ENCODE measurements at places on chromosomes 11 and 22.

- no peak for DNase-seq
Observed at GRCh38 chr11:88042238-88042637, 133.0 kb downstream of the RAB38 start.

DNA sequence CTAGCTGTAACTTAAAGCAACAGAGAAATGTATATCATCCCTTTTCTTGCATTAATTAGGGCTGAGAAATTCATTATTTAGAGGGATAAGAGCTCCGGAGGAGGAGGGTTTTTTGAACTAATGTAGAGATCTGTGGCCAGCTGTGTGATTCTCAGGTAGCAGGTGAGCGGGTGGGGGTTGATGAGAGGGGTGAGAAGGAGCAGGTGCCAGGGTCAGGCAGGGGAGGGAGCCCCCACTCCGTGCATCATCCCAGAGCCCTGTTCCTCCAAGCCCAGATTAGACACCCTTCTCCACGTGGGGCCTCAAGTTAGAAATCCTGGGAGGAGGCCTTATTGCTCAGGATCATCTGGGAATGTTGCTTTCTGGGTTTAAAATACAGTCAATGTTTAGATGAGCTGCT, 24.9 kb downstream of the ZBTB16 start:
- no peak for DNase-seq

DNA sequence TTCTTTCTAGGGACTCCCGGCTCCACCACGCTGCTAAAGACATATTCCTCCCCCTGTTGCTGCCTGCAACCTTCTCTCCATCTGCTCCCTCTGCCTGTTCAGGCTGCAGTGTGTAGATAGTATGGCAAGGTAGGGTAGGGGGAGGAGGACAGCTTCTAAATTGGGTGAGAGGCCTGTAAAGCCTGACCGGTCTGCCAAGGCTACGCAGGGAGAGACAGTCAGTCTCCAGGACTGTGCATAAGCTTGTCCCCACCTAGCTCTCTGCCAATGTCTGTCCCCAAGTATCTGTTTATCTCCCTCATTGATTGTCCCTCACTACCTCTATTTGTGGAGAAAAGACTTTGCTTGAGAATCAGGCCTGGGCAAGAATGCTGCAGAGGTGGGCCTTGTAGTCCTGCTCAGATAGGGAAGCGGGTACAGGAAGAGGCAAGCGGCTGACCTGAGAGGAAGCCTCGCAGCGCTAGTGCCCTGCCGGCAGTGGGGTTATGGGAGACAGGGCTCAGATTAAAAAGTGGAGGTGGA, 871 bp upstream of the SEZ6L start:
- no peak for DNase-seq

DNA sequence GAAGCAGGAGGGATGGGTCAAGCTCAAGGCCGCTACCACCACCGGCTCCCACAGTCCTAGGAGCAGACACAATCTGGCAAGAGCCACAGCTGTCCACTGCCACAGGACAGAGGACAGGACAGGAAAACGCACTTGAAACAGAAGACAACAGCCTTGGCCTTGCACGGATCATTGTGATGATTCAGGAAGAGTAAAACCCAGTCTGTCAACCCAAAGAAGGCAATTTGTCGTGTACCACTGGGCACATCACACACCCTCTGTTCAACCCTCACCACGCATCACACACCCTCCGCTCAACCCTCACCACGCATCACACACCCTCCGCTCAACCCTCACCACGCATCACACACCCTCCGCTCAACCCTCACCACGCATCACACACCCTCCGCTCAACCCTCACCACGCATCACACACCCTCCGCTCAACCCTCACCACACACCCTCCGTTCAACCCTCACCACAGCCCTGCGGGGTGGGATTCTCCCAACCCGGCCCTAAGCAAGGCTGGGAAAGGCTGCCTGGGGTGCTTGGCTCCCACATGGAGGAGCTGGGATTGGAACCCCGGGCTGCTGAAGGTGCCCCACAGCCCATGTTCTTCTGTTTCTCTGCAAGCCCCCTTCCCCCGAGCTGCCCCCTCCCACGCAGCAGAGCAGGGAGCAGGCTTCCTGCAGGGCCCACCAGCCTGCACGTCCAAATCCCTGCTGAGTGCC, 11.3 kb upstream of the CDC42BPG start:
- DNase-seq = no peak

GRCh38 chr11:87295237-87295636, 257.5 kb downstream of the TMEM135 start:
- no peak for DNase-seq
